ENCODE measurements at places on chromosomes 3 and 15.
A peak's percentile ranks its signal among the peaks of the same experiment; 100 is the strongest.

DNA sequence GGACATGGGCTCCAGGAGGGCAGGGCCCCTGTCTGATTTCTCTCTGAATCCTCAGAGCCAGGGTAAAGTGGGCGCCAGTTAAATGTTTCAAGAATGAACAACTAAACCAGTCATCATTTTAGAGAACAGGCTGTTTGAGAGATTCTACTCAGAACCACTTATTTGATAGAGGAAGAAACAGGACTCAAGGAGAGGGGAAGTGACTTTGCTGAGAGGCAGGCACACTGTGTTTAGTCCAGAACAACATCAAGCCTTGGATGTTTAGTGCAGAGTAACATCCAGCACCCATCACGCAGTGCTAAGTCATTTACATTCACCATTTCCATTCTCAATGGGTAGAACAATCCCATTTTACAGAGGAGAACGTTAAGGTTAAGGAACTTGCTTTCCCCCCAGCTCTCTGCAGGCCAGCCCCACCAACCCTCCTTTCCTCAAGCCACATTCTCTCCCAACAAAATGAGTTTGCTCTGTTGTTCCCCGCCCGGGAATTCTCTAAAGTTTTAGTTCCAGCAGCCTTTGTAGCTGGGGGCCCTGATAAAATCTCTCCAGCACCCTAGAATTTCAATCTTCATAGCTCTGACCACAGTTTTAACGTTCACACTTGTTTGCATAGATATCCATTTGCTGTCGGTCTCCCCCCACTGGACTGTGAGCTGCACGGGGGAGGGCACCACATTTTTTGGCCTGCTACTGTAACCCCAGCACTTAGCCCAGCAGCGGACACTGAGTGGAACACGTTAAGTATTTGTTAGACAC is 962 bp downstream of the NMNAT3 start:
- DNase-seq = peak; percentile 23

GRCh38 chr3:198079771-198080520 is 119.9 kb downstream of the LMLN start:
- no peak for DNase-seq

- DNase-seq = no peak
Observed at GRCh38 chr3:193342551-193342950, 36.0 kb downstream of the ATP13A5 start.

- no peak for DNase-seq
Observed at GRCh38 chr3:46844881-46845312, 18.3 kb downstream of the MYL3 start.

DNA sequence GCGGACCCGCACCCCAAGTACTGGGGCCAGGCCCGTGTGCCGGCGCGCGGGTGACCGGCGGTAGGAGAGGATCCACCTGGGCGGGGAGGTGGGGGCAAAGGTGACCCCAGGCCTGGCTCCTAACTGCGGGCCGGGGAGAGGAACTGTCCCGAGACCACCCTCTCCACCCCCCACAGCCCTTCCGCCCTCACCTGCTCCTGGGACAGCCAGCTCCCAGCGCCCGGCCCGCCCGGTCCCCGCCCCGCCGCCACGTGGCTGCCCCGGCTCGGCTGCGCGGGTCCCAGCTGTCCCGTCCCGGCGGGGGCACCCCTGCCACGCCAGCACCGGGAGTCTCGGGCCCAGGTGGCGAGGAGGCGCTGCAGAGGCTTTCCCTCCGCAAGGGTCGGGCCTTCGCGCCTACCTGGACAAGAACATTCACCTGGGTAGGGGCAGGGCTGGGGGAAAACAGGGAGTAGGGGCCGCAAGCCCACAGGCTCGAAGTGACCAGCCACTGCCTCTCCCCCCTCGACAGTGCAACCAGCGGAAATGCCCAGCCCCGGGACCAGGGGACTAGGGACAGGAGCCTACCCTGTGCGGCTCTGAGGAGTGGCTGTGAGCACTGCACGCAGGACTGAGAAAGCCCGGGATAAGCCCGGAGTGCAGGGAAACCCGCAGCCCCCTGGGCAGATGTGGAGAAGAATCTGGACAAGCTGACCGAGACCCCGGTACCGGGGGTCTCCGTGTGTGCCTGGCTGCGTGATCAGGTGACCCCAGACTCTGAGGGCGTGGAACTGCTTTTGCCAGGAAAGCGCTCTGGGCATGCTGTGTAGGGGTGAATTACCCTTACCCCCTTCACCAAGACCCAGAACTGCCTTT is at the start of gene SLC12A8:
Gene SLC12A8, minus strand, starts transcription at position 240 of the 855 bp plus-strand sequence. CDS start 1,399 bp downstream, outside the sequence.
- DNase-seq = no peak

GRCh38 chr3:42375121-42375800 is 35.1 kb downstream of the LYZL4 start:
- DNase-seq = no peak

- no peak for DNase-seq
Observed at GRCh38 chr15:58779554-58779953, 8.5 kb downstream of the MINDY2 start.

- no peak for DNase-seq
Observed at GRCh38 chr3:40042752-40043443, 233.5 kb downstream of the MYRIP start.

DNA sequence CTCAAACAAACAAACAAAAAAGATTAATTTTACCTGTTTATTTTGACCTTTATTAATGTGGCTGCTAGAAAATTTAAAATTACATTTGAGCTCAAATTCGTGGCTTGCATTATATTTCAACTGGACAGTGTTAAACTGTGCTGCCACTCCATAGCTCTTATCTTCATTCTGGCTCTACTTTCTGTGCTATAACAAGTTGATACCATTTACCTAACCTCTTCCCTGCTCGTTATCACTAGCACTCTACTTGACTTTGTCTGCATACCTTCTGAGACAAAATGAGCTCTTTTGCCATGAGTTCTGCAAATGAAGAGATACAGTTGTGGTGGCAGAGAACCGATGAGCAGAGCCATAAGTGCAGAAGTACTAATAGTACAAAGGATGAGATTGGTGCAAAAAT is 26.4 kb downstream of the MINDY2 start:
- no peak for DNase-seq

DNA sequence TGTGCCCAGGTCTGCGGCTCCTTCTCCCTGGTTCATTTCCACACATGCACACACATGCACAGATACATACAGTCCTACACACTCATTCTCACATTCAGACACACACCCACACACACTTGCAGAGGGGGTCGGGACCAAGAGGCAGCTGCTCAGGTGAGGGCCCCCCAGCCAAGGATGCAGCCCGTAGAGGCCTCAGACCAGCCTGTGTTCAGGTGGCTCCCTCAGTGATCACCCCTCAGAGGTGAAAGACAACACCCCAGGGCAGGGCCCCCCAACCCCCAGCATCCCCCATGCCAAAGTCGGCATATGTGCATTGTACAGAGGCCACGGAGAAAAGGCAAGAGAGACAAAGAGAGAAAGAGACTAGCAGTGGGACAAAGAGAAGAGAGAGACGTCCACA is 5.9 kb upstream of the CORO2B start:
- DNase-seq = no peak

Data from hematopoietic multipotent progenitor cell treated with erythropoietin and hydrocortisone succinate and interleukin-3 and kit ligand, for 17 days (in vitro differentiated cells).